PC-3 (cell line): ENCODE measurements at places on chromosomes 7 and 10.

DNA sequence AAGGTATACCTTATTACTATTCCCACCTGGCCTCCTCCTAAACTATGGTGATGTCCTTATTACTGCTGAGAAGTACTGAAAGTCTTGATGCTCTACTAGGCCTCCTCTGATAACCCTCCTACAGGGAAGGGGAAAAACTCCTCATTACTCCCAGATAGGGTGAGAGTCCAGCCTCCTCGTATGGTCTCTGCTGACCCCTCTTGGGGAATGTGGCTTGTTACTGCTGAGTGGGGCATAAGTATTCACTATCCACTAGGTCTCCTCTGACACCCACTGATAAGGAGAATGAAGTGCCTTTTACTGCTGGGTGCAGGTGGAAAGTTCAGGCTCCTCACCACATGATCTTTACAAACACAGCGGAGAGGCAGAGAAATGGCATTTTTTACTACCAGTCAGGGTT is 222.9 kb downstream of the CHRM2 start:
- peak; percentile 37 for DNase-seq

- DNase-seq = peak; percentile 19
Observed at GRCh38 chr10:30782537-30783461, 153.2 kb upstream of the LYZL2 start.

DNA sequence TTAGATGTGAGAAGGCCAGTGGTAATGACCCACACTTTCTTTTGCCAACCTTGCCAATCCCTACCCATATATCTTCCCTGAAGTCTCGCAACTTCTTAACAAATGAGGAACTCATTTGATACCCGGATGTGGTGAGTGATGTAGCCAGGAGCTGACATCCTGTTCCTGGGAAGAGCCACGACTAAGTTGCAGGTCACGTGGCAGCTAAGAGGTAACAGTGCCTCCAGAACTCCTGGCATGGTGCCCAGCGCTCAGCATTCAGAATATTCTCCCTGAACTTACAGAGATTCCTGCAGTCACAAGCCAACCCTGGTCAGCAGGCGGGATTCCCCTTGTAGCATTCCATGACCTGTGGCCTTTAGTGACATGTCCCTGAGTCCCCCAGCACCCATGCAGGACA is 282.5 kb downstream of the GALNT17 start:
- no peak for DNase-seq

- no peak for DNase-seq
Observed at GRCh38 chr10:42111661-42112330, 526.6 kb downstream of the ZNF33B start.

GRCh38 chr7:79241288-79242060 is 212.0 kb downstream of the MAGI2 start:
- peak; percentile 47 for DNase-seq

DNA sequence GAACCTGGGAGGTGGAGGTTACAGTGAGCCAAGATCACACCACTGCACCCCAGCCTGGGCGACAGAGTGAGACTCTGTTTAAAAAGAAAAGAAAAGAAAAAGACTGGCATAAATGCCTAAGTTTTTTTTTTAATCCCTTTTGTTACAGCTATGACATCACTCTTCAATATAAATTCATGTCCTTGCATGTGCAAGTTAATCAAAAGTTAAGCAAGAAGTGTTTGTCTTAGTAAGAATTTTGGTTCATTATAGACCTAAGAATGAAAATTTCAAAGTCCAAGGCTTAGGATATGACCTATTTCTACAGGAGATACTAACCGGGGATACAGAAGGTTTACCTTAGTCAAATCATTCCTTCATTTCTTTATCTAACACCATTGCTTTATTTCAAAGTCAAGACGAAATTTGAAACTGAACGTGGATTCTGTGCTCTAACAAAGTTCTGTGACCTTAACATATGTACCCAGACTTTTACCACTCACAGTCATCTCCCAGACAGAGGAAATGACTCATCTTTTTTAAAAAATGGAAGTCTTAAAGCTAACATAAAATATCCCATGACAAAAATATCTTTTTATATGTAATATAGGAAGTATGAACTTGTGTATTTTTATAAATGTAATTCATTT is 29.3 kb upstream of the ITGB8 start:
- peak; percentile 66 for DNase-seq

DNA sequence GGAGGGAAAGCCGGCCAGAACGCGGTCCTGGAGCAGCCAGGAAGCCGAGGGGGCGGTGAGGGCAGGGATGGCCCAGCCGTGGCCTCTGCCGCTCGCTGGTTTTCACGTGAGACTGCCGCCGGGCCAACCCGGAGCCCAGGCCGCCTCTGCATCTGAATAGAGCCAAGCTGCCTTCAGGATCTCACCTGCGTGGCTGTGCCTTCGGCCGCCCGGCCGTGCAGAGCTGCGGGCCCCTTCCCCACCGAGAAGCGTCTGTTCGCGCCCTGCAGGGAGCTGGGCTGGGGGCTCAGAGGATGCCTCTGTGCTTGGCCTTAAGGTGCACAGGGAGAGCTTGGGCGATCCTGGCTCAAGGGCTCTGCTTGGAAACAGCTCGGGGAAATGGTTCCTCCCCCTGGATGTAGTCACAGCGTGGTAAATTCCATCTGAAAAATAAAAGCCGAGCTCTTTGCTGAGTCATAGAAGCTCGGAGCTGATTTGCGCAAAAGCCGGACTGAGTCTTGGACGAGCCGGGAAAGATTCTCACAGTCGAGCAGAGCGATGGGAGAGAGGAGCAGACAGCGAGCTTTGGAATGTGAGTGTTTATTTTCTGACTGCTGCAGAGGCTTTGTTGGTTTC is at the start of gene JAKMIP3:
TSS of gene JAKMIP3 (plus strand) at position 456 of the 615 bp plus-strand sequence. CDS start 38,863 bp downstream, outside the sequence.
- peak; percentile 87 for DNase-seq
